ENCODE measurements at places on chromosomes 2 and 18. TPM values are rescaled to one million over a fixed set of nuclear protein-coding genes. Genes with fewer than 3 reads are reported as not detected.

GRCh38 chr2:207181526-207182274 is 16.0 kb upstream of the KLF7 start:
- H3K4me3 ChIP-seq: no peak overlapping the region
- DNase-seq: no peak
- no peaks in the 10 kb centered on the region for H3K4me1 ChIP-seq
- H3K27me3 ChIP-seq: no peaks in the 10 kb centered on the region

The TMEM247 gene
- not detected for total RNA-seq

DNA sequence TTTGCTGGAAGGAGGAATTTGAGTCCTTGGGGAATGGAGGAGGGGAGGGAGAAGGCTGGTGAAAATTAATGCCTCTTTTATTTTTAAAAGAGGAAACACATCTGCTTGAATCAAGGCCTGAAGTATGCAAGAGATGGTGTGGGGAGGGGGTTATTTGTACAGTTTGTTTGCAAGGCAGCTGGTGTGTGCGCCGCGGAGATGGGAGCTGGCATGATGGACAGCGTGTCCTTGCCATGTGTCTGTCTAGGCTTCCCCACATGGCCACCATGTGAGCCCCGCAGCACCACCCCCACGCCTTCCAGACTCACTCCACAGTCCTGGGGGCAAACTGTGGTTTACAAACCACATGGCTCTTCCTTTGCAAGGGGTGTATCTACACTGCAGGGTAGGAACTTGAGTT is 154.8 kb upstream of the APCDD1 start:
- H3K36me3 ChIP-seq: no peaks in the 10 kb centered on the region
- H3K4me1 ChIP-seq: no peaks in the 10 kb centered on the region
- DNase-seq: no peak
- H3K27ac ChIP-seq: no peak overlapping the region
- H3K27me3 ChIP-seq: no peaks in the 10 kb centered on the region
- no peak overlapping the region for H3K4me3 ChIP-seq

DNA sequence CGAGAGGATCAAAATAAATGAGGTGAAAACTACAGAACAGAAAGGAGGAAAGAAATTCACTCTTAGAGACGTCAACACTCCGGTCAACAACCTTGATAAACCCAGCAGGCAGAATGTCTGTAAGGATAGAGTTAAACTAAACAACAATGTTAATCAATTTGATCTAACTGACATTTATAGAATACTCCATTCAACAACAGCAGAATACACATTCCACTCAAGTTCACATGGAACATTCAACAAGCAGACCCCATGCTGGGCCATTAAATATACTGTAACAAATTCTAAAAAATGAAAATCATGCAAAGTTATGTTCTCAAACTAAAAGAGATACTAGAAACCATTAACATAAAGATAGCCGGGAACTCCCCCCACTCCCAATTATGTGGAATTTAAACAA is 41.8 kb downstream of the FAM210A start:
- H3K4me1 ChIP-seq: no peaks in the 10 kb centered on the region
- no peaks in the 10 kb centered on the region for H3K27me3 ChIP-seq
- no peaks in the 10 kb centered on the region for H3K36me3 ChIP-seq
- H3K27ac ChIP-seq: no peak overlapping the region

The ACMSD gene
- not detected for total RNA-seq

- no peak overlapping the region for H3K4me3 ChIP-seq
- H3K27ac ChIP-seq: no peak overlapping the region
- H3K4me1 ChIP-seq: peaks cover 23% of the 10 kb centered on the region
- H3K27me3 ChIP-seq: no peaks in the 10 kb centered on the region
- no peaks in the 10 kb centered on the region for H3K36me3 ChIP-seq
These were observed 48.8 kb downstream of the STK39 start for GRCh38 chr2:168198476-168199207.

DNA sequence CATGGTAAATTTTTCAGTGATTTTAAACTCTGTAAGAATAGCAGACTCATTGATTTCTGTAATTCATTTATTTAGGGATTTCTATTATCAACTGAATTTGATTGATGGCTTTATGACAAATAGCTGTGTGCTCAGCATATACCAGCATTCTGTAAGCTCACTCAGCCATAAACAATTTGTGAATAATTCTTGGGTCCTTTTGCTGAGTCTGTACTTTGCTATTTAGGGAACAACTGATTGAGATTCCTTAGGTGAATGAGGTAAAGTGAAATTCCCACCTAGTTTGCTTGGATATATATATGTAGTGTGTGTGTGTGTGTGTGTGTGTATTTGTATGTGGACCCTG is 76.7 kb upstream of the CAVIN2 start:
- no peaks in the 10 kb centered on the region for H3K36me3 ChIP-seq
- no peak for DNase-seq
- no peak overlapping the region for H3K4me3 ChIP-seq
- no peak overlapping the region for H3K27ac ChIP-seq

- no peak overlapping the region for H3K27ac ChIP-seq
- no peak overlapping the region for H3K4me3 ChIP-seq
- DNase-seq: no peak
- peaks cover 2% of the 10 kb centered on the region for H3K27me3 ChIP-seq
- no peaks in the 10 kb centered on the region for H3K4me1 ChIP-seq
These were observed 166.7 kb downstream of the FHOD3 start for GRCh38 chr18:36464126-36464651.

The CREG2 gene
- 0.03 TPM for total RNA-seq

Data from CD4-positive, alpha-beta T cell (primary cell).